ENCODE measurements at places on chromosomes 7 and 10.

DNA sequence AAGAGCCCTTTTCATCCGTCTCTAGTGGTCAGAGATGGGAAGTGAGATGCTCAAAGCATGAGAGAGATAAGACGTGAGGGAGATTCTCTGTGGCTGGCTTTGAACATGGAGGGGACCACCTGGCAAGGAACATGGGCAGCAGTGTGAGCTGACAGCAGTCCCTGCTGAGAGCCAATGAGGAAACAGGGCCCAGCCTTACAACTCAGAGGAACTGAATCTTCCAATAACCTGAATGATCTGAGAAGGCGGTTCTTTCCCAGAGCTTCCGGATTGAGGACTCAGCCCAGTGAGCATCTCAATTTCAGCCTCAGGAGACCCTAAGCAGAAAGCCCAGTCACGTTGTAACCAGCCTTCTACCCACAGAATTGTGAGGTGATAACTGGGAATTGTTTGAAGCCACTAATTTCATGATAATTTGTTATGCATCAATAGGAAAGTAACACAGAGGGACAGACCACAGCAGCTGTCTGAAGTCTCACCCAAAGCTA is 33.9 kb upstream of the IKZF1 start:
- DNase-seq = no peak

DNA sequence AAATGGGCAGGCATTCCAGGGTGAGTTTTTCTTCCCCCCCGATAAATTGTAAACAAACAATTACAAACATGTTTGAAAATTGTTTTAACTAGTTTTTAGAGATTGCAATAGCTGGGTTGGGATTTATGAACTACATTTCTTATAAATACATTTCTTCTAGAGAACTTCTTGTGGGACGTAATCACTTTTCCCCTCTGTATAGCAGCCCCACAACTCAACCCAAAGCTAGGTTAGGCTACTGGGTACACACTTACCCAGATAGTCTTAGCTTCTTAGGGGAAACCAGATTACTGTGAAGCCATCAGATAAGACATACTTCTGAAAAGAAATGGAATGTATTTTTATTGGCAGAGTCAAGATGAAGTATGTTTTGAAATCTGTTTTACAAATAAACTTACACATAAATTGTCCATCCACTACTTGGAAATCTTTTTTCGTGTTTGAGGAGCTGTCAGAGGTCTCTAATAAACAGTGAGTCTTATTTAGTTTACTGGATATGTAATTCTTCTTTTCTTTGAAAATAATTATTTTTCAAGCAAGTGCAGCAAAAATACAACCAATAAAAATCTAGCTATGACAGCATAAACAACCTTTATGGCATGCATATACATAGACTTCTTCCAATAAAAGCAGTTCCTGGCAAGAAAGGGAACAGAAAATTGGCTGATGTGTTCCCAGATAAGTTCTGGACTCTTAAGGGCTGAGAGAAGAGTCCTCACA is 8.0 kb upstream of the GLRX3 start:
- DNase-seq = no peak

- DNase-seq = no peak
Observed at GRCh38 chr7:111535142-111535870, 27.0 kb downstream of the IMMP2L start.

GRCh38 chr7:2445047-2445446 is 31.2 kb downstream of the GRIFIN start:
- DNase-seq = peak; percentile 41

- DNase-seq = no peak
Observed at GRCh38 chr7:120742372-120742771, 115.6 kb downstream of the TSPAN12 start.

DNA sequence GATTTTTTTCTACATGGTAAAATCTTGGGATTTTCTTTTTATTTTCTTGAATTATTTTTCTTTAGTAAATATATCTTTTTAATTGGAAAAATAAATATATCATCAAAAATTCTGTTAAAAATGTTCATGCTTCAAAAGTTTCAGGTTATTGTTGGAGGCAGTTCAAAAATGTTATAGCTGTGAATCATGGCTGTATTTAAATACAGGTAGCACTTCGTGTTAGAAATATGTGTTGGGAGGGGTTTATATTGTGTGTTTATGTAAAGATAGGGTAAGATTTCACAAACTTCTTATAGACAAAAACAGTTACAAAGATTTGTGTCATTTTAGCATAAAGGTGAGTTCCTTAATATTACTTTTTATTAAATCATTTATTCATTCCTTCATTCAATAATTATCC is 60.4 kb downstream of the HDAC9 start:
- DNase-seq = no peak

DNA sequence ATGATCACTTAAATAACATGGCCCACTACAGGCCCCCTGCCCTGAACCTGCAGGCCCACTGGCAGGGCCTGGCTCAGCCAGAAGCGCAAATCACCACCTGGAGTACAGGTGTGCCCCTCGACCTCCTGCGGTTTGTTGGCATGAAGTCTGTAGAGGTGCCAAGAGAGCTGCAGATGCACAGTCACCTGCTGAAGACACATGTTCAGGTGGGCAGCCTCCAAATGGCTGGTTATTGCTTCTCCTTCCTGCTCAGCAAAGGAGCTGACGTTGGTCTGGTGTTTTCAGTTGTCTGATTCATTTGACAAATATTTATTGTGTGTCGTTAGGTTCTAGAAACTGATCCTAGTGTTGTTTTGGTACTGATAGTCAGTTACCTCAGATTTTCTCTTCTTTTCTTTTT is 29.0 kb downstream of the DHTKD1 start:
- no peak for DNase-seq

GRCh38 chr10:123751342-123752134 is 85.4 kb downstream of the GPR26 start:
- no peak for DNase-seq

- DNase-seq = no peak
Observed at GRCh38 chr10:90111671-90112070, 410.3 kb downstream of the KIF20B start.

DNA sequence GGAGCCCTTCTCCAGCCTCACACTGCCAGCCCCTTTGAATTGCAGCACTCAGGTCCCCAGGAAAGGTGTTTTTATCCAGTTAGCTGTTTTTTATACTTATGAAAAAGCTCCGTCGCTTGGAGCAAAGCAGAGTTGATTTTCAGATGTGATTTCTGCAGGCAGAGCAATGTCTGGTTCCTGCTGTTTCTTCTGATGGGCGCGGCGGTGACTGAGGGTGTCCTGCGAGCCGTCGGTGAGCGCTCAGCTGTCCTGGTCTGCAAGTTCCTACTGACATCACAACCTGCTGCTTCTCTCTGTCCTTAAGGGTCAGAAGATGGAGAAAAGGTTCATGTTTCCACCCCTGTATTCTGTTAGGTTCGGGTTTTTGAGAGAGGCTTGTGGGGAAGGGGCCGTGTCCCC is 109.6 kb upstream of the FAM20C start:
- DNase-seq = no peak

DNA sequence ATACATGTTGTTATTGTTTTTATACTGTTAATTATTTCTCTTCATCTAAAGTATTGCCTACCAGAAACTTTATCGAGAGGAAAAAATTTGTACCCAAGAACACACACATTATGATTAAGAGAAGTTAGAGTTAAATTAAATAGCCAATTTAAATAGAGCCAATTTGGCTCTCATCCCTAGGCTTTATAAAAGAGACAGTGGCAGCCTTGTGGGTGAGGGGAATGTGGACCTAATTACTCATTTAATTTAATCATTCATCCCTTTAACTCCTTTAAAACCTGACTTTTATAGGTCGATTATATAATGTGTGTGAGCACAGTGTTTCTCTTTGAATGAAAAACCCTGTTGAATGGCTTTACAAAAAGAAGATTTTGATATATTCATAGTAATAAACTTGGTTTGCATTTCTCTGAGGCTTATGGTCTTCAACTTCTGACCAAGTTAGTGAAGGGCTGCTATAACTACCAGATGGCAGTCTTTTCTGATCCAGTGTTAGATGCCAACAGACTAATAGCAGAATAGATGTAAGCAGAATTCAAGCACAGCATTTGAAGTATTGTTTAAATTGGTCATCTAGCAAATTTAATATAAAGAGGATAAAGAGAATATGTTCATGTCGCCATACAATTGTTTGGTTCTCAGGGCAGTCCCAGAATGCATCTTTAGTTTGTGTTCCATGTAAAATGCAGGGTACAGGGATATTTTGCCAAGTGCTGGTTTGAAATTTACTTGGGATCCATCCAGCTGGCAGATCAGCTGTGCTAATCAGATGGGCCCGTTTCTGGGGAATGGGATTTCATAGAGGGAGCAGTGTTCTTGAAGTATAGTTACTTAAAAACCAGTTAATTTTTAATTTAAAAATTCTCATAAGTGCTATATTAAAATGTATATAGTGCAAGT is 25.3 kb downstream of the ADD3 start:
- DNase-seq = no peak

GRCh38 chr10:91242940-91243339 is 22.5 kb downstream of the PCGF5 start:
- no peak for DNase-seq

DNA sequence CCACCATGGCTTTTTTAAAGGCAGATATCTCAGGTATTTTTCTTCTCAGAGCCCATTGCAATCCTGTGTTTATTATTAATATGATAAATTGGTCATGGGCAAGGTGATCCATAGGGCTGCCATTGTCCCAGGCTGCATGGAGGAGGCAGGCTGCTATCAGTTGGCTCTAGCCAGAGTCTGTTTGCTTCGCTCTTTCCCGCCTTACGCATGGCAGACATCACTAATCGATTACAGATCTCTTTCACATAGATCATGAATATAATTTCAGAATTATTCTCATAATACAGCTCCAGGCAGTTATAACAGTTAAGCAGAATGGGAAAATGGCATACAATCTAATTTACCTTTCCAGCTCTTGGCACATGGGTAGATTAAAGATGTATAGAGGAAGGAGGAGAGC is 30.4 kb upstream of the HABP2 start:
- no peak for DNase-seq

GRCh38 chr10:36002445-36002844 is 360.3 kb upstream of the FZD8 start:
- DNase-seq = no peak

GRCh38 chr10:73810735-73811465 is 498 bp downstream of the NDST2 start:
- DNase-seq = no peak

DNA sequence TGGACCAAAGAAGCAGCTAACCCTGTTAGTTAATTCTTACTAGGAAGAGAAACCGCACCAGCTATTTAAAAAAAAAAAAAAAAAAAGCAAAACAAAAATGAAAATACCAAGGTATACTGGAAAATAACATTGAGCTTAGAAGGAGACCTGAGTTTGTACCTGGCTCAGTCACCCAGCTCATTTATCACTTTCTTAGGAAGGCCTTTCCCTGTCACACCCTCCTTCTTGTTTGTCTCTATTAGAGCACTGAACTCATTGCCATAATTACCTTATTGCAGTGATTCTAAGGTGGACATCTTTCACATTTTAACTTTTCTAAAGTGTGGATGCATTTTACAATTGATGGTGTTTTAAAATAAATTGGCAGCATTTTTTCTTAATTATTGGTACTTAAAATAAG is 24.1 kb downstream of the UBE2D1 start:
- no peak for DNase-seq

- DNase-seq = no peak
Observed at GRCh38 chr7:22952306-22953015, 61.5 kb downstream of the HYCC1 start.

- DNase-seq = no peak
Observed at GRCh38 chr7:133742709-133743538, 384.2 kb upstream of the LRGUK start.

DNA sequence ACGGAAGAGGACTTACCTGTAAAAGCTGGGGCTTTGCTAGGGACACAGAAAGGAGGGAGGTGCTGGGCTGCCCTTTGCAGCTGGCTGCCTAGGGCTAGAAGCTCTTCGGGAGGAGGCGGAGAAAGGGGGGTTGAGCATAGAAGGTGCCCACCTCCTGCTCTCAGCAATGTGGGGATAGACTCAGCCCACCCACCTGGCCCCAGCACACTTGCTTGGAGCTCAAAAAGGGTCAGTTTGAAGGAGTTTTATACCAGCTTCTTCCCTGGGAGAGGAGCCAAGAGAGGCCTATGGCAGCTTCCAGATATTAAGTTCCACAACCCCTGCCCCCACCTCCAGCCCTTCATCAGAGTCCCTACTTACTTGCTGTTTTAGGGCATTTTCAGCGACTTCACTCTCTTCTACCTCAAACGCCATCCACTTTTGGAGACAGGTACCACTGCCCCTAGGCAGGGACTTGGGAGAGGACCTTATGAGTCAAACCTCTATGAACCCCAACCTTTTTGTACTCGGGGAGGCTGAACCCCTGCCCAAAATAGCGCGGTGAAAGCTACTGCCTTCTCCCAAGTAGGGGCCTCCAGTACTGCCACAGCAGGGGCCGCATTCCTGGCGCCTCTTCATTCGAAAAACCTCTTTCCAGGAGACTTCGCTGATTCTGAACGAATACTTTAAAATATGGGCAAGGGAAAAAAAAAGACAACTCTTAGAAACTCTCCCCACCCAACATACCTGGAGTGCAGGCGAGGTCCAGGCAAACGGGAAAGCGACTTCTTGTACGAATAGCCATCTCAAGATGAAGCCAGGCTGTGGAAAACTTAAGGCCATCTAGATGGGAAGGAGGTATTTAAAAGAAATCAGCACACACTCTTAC is 1.2 kb upstream of the EVX1 start:
- DNase-seq = no peak

GRCh38 chr7:12287901-12288300 is 76.8 kb downstream of the TMEM106B start:
- no peak for DNase-seq

DNA sequence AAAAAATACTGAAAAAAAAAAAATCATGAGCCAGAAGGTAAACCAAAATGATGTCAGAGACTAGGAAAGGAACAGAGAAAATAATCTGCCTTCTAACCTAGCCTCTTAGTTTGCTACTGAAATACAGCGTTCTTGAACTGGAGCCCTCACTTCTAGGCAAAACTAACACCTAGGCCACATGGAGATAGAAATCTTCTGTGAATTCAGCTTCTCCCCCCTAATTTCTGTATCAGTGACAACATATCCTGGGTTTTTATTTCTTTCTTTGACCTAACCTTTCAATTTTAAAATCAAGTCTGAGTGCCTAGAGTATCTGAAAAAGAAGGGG is 100.1 kb upstream of the GLCCI1 start:
- DNase-seq = no peak

- DNase-seq = no peak
Observed at GRCh38 chr7:17312641-17313040, 14.2 kb downstream of the AHR start.

DNA sequence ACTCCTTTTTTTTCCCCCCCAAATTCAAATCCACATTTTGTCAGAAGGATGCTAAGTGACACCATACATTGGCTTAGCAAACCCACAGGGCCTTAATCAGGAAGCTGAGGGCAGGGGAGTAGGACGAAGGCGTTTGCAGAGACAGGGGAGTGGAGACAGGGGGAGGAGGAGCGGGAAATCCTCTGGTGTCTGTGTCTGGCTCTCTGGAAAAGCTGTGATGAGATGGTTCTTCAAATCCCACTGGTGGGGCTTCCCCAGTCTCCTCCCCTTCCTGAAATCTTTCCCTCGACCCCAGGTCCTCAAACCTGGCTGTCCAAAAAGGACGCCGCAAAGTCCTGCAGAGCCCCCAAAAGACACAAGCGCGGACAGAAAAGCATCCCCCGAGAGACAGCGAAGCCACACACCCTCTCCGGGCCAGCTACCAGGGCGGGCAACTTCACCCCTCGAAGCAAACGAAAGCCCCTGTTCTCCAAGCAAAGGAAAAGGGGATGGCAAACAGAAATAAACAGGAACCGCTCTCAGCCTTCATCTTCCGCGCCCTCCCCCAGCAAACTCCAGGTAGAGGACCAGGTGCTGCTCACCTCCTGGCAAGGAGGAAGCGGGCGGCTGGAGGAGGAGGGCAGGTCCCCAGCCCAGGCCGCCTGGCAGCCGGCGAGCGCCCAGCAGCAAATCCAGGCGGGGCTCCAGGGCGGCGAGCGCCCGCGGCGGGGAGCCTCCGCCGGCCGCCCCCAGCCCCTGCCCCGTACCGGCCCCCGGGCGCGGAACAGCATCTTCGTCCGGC is 520 bp downstream of the ELAPOR2 start:
- DNase-seq = no peak

Data from tibial artery (tissue), 4 donors.